Substantia nigra (tissue), 51 donors: ENCODE measurements at places on chromosomes 1 and 21.

DNA sequence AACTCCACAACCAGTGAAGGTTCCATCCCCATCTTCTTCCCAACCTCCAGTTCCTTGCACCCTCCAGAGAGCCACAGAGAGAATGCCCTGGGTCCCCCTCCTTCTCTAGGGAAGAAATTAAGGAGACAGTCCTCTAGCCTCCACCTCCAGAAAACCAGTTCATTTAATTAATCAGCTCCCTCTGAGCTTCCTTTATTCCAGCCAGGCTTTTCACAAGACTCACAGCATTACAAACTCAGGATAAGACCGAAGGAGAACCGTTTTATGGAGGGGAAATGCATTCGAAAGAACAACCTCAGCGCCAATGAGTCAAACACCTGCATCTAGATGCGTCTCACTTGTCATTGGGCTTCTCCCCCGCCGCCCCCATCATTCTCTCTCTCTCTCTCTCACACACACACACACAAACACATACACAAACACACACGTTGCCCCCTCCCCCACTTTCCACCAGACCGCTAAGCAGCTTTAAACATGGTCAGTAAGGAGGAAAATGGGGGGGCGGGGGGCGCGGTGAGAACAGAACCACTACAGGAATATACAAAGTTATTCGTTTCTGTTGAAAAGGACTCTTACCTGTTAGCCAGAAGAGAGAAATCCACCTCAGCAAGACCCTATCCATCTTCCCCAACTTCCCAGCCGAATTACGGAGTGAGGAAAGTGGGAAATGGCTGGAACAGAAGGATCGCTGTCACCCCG lies 544 bp downstream of the ILDR2 start:
- DNase-seq, result no peak

GRCh38 chr21:34612557-34612956 lies 2.4 kb downstream of the RCAN1 start:
- DNase-seq, result no peak

DNA sequence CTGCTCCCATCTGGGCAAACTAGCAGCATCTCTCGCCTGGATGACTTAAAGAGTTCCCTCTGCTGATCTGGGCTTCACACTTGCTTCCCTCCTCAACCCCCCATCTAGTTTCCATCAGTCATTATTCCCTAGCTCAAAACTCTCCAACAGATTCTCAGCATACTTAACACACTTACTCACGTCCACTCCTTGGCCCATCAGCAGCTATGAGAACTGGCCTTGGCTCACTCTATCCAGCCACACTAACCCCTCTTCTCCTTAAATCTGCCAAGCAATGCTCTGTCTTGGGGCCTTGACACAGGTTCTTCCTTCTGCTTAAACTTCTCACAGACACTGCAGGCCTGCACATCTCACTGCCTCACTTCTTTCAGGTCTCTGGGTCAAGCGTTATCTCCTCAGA lies 41.6 kb downstream of the GNG12 start:
- DNase-seq, result no peak

DNA sequence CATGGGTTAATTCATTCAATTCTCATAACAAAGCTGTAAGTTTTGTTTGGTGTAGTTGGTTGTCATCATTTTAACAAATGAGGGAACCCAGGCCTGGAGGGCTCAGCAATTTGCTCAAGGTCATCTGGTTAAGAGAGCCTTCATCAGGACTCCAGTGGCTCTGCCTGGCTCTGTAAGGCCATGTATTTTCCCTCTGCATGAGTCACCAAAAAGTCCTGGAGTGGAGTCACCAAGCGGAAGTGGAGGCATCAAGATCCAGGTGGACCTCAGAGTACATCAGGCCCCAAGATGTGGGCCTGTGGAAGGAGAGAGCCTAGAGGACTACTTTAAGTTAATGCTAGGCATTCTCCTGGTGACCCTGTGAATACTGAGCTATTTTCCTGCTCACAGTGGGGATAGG lies 30.0 kb upstream of the RBM15 start:
- no peak for DNase-seq

- DNase-seq, result no peak
Measured at GRCh38 chr1:22553991-22554522, 9.2 kb upstream of the EPHA8 start.

GRCh38 chr1:76274302-76274701 lies 199.8 kb downstream of the ST6GALNAC3 start:
- DNase-seq, result no peak

- DNase-seq, result no peak
Measured at GRCh38 chr1:34865981-34866761, 6.6 kb upstream of the SMIM12 start.

- DNase-seq, result no peak
Measured at GRCh38 chr1:54579337-54579781, 31.3 kb downstream of the ACOT11 start.

GRCh38 chr1:36203554-36204346 lies 20.5 kb upstream of the THRAP3 start:
- DNase-seq, result peak; percentile 72

DNA sequence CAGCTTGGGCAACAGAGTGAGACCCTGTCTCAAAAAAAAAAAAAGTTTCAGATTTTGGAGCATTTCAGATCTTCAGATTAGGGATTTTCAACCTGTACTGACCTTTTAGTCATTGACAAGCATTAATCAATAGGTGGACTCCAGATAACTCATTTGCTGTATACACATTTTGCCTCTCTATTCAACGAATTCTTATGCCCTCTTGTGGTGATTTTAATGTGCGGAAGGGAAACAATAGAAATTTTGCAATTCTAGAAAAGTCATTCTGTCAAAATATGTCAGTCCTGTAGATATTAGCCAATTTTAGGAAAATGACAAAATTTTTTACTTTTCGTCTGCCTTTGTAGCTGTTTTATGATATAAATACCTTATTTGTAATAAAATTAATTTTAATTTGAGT lies 11.6 kb upstream of the OR2G2 start:
- no peak for DNase-seq

DNA sequence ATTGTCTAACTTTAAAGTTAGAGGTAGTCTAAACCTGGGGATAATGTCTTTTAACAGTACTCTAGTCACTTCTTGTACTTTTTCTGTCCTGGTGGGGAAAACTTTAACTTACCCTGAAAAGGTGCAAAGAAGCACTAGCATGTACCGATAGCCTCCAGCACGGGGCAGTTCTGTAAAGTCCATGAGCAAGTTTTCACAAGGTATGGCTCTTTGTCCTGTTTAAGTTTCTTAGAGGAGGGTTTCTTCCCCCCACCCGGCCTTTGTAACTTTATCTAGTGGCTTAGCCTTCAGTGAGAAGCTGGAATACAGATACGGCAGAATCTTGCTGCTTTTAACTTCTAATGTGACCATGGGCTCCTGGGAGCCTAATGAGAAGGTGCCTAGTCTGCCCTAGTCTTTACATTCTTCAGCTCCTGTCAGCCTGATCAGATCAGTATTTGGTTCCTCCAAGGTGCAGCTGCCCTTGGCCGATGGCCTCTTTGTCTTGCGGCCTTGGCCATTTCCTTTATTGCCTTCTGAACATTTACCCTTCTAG lies 39.8 kb upstream of the CFAP126 start:
- no peak for DNase-seq

DNA sequence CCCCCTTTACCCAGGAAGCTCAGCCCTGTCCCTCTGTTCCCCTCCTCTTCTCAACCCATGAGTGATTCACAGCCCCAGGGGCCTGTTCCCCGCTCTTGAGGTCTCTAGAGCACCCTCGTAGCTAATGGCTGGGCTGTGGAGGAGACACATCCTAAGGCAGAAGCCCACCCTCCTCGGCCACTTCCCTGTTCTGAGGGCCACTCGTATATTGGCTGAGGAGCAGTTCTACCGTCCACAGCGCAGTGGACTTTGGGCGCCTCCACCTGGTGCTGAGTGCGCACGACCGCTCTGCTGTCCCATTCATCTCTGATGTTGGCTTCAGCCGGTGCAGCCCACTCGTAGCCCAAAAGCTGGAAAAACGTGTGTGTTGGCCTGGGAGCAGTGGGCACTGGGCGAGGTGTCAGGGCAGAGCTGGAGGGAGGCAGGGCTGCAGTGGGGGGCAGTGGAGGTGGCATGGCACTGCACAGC lies 24.5 kb upstream of the PKP1 start:
- no peak for DNase-seq

GRCh38 chr1:4684136-4684535 lies 29.7 kb downstream of the AJAP1 start:
- DNase-seq, result no peak

- DNase-seq, result no peak
Measured at GRCh38 chr1:18013216-18013615, 94.4 kb upstream of the IGSF21 start.
